ENCODE measurements at places on chromosomes 5 and 9. TPM values are rescaled to one million over a fixed set of nuclear protein-coding genes. Genes with fewer than 3 reads are reported as not detected.

- DNase-seq, result no peak
- H3K27ac ChIP-seq, result peak overlapping the region; percentile 57
- H3K4me3 ChIP-seq, result no peak overlapping the region
- no peaks in the 10 kb centered on the region for H3K27me3 ChIP-seq
- H3K36me3 ChIP-seq, result peaks cover 20% of the 10 kb centered on the region
Observed at GRCh38 chr5:1090538-1090937, 21.3 kb downstream of the SLC12A7 start.

- H3K36me3 ChIP-seq, result peaks cover 64% of the 10 kb centered on the region
- DNase-seq, result no peak
- H3K27me3 ChIP-seq, result no peaks in the 10 kb centered on the region
- H3K4me1 ChIP-seq, result no peaks in the 10 kb centered on the region
- no peak overlapping the region for H3K27ac ChIP-seq
Observed at GRCh38 chr9:100575765-100576386, 2.0 kb upstream of the CAVIN4 start.

The RACK1 gene
- 2,025 TPM for total RNA-seq

- no peaks in the 10 kb centered on the region for H3K36me3 ChIP-seq
- peaks cover 23% of the 10 kb centered on the region for H3K27me3 ChIP-seq
- H3K4me3 ChIP-seq, result peak overlapping the region; percentile 90
- no peaks in the 10 kb centered on the region for H3K4me1 ChIP-seq
- DNase-seq, result peak; percentile 88
Observed at GRCh38 chr5:181217111-181217802, 5.8 kb upstream of the TRIM41 start.

The SLC28A3 gene
- 0.11 TPM for total RNA-seq

DNA sequence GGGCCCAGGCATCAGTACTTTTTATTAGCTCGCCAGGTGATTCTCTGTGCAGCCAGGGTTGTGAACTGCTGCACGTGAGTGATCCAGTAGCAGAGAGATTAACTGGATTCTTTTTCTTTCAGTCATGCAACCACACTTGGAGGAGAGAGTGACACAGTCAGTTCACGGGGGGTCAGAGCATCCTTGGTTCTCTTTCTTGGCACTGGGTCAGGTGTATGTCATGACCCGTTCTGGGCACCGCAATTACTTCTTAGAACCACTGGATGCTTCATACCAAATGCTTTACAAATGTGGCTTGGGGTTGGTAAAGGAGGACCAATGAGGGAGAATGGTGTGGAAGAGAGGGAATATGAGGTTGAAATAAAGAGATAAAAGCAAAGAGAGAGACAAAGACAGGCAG, 368.7 kb downstream of the MLLT3 start:
- no peaks in the 10 kb centered on the region for H3K27me3 ChIP-seq
- no peak for DNase-seq
- H3K27ac ChIP-seq, result no peak overlapping the region

DNA sequence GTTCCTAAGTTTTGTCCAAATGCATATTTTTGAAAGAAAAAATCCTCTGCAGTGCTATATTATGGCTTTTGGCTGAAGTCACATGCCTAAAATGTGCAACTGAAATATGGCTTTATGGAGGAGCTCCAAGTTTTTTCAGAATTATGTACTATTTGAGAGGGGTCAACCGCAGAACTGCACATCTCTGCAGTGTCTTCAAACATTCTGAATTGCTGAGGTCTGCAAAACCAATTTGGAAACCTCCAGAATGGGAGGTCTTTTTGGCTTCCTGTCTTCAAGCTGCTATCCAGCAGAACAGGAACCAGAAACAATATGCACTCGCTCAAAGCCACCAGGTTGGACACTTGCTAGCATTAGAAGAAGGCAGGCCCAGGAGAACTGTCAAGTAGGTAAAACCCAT, 376.0 kb upstream of the PAPPA start:
- H3K4me3 ChIP-seq, result no peak overlapping the region
- no peak for DNase-seq
- no peaks in the 10 kb centered on the region for H3K4me1 ChIP-seq
- H3K27ac ChIP-seq, result no peak overlapping the region
- H3K36me3 ChIP-seq, result no peaks in the 10 kb centered on the region
- H3K27me3 ChIP-seq, result no peaks in the 10 kb centered on the region

- H3K36me3 ChIP-seq, result no peaks in the 10 kb centered on the region
- DNase-seq, result no peak
- H3K27ac ChIP-seq, result no peak overlapping the region
- H3K4me3 ChIP-seq, result no peak overlapping the region
- no peaks in the 10 kb centered on the region for H3K4me1 ChIP-seq
Observed at GRCh38 chr5:61399679-61400078, 67.6 kb downstream of the ZSWIM6 start.

The SPATA9 gene
- total RNA-seq, result 2.0 TPM

The PFDN1 gene
- total RNA-seq, result 64.9 TPM

DNA sequence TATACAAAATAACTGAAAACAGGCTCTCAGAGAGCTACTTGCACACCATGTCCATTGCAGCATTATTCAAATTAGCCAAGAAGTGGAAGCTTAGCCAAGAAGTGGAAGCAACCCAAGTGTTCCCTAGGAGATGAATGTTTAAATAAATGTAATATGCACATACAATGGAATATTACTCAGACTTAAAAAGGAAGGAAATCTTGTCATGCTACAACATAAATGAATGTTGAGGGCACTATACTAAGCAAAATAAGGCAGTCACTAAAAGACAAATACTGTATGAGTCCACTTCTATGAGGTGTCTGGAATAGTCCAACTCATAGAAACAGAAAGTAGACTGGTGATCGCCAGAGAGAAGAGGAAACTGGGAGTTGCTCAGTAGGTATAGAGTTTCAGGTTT, 438.1 kb downstream of the MAT2B start:
- no peaks in the 10 kb centered on the region for H3K36me3 ChIP-seq
- H3K4me1 ChIP-seq, result no peaks in the 10 kb centered on the region

DNA sequence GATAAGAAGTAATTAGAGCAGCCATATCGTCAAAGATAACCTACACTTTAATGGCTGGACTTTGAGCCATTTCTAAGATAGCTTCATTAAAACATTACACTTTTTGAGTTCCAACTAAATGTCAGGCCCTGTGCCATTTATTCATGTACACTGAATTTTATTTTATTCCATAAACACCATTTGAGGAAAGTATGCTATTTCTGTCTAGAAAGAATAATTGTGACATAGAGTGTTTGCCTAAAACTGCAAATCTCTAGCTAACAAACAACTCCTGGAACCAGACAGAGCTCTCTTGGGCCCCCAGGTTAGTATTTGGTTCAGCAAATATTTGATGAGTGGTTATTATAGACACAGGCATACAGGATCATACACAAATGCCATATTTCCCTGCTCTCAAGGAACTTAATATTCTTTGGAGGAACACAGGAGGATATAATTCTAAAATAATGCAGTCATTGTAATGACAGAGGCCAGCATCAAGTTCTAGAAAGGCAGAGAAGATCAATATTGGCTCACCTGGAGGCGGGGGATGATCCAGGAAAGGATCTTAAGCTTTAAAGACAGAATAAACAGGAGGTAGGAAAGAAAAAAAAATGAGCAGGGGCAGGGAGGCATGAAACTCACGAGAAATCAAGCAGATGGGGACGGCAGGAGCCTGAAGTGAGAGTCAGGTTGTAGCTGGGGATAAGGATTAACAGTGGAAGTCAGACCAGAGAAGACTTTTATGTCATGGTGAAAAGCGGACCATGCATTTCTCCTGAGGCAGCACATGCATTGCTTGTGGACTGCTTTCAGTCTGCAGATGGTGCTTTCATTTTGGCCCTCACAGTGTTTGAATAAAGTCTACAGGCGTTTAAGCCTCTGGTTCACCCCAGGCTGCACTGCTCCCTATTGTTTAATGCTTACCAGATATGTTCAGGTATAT, 127.7 kb downstream of the GCNT1 start:
- H3K27me3 ChIP-seq, result no peaks in the 10 kb centered on the region
- peak overlapping the region; percentile 34 for H3K27ac ChIP-seq
- DNase-seq, result no peak
- H3K4me3 ChIP-seq, result peak overlapping the region; percentile 67
- H3K4me1 ChIP-seq, result peaks cover 18% of the 10 kb centered on the region

GRCh38 chr9:132114102-132114707, 34.5 kb upstream of the MED27 start:
- H3K27me3 ChIP-seq, result peaks cover 9% of the 10 kb centered on the region
- no peaks in the 10 kb centered on the region for H3K36me3 ChIP-seq
- no peak overlapping the region for H3K27ac ChIP-seq
- H3K4me1 ChIP-seq, result no peaks in the 10 kb centered on the region

DNA sequence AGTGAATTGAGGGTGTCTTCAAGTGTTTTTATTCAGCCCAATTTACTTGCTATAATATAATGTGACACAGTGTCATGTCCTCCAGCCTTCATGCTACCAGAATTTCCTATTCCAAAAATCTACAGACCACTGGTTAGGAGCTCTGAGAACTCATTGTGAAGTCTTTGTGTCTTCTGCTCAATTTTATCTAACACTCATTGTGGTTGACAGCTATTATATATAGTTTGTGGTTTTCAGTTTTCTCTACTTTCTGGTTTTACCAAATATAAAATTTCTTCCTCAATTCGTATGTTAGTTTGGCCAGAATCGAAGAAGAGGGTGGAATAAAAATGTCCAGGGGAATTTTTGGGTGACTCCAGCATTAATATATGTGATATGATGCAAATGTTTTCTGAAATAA, 509.3 kb upstream of the NUDT12 start:
- DNase-seq, result no peak
- no peaks in the 10 kb centered on the region for H3K36me3 ChIP-seq
- H3K4me3 ChIP-seq, result no peak overlapping the region

DNA sequence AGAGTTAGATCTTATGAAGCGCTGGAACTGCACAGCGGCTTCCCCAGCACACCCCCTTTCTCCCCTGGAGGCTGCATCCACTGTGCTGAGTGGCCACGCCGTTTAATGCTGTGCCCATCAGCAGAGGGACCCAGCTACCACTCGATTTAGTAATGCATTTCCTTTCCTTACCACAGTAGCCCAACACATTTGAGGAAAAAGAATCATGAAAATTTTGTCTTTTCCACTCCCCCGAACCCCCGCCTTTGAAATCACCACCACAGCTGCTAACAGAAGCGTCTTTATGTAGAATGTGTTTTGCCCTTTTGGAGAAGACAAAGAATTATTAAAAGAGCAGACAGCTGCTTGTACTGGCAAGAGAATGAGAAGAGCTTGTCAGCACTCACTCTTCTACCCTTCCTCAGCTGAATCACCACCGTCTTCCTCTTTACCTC, 73.2 kb downstream of the ACER2 start:
- no peak overlapping the region for H3K27ac ChIP-seq
- DNase-seq, result peak; percentile 26
- H3K4me1 ChIP-seq, result no peaks in the 10 kb centered on the region
- no peaks in the 10 kb centered on the region for H3K27me3 ChIP-seq
- no peak overlapping the region for H3K4me3 ChIP-seq
- H3K36me3 ChIP-seq, result no peaks in the 10 kb centered on the region

DNA sequence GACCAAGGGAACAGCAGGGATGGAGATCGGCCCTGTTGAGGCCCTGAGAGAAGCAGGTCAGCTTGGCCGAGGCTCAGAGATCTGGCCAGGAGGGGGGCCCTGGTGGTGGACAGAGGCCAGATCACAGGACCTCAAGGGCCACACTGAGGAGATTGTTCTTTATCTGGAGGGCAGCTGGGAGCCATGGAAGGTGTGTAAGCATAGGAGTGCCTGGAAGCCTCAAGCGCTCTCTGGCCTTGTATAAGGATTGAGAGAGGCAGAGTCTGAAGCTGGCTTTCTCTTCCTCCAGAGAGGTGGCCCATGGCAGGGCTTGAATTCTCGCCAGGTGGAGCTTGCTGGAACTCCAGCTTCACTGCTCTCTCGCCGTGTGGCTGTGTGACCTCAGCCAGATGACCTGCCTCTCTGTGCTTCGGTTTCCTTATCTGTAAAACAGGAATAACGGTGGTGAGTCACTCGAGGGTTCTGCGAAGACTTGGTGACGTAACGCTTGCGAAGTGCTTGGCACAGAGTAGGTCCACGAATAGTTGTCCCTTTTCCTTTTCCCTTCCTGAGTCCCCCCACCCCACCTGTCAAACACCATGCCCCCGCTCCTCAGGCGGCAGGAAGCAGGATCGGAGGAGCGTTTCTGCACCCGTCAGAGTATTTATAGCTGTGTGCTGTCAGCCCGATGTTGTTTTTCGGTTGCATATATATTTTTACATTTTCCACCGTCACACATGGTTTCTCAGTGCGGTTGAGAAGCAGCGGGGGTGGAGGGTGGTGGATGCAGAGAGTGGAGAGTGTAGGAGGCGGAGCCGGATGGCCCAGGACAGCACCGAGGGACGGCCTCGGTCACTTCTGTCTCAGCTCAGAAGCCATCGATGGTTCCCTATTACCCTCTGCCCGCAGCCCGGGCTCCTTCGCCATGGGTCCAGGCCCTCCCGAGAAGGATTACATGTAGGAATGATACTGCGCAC, 17.0 kb upstream of the CRB2 start:
- no peak overlapping the region for H3K4me3 ChIP-seq
- no peaks in the 10 kb centered on the region for H3K27me3 ChIP-seq
- no peaks in the 10 kb centered on the region for H3K36me3 ChIP-seq
- H3K4me1 ChIP-seq, result no peaks in the 10 kb centered on the region
- no peak overlapping the region for H3K27ac ChIP-seq

The ZFP2 gene
- total RNA-seq, result 1.3 TPM

GRCh38 chr9:25678147-25678666, at the start of gene TUSC1:
TSS of gene TUSC1 (minus strand) at chr9:25678444. CDS start at chr9:25678312, 132 bp downstream.
- no peaks in the 10 kb centered on the region for H3K36me3 ChIP-seq
- peaks cover 5% of the 10 kb centered on the region for H3K4me1 ChIP-seq
- no peaks in the 10 kb centered on the region for H3K27me3 ChIP-seq
- peak within 1 kb of the TSS; percentile 78 for H3K4me3 ChIP-seq
- DNase-seq, result peak; percentile 72

The TEK gene
- 4.9 TPM for total RNA-seq

The VCAN gene
- total RNA-seq, result 397 TPM

GRCh38 chr9:37149666-37150308, 29.4 kb downstream of the ZCCHC7 start:
- peak overlapping the region; percentile 7 for H3K27ac ChIP-seq
- H3K36me3 ChIP-seq, result peaks cover 4% of the 10 kb centered on the region
- H3K4me3 ChIP-seq, result no peak overlapping the region
- no peaks in the 10 kb centered on the region for H3K27me3 ChIP-seq
- H3K4me1 ChIP-seq, result no peaks in the 10 kb centered on the region
- no peak for DNase-seq

- DNase-seq, result no peak
- no peaks in the 10 kb centered on the region for H3K36me3 ChIP-seq
- no peaks in the 10 kb centered on the region for H3K4me1 ChIP-seq
- no peaks in the 10 kb centered on the region for H3K27me3 ChIP-seq
Observed at GRCh38 chr5:162496100-162496808, 428.7 kb downstream of the GABRG2 start.

The SLC36A3 gene
- total RNA-seq, result not detected

The DMRT3 gene
- not detected for total RNA-seq
